ENCODE measurements at places on chromosomes 2 and 18.

GRCh38 chr2:158124896-158125295 is 23.2 kb downstream of the UPP2 start:
- no peak for DNase-seq

GRCh38 chr18:74899554-74899953 is 301.9 kb downstream of the ZNF407 start:
- DNase-seq, result no peak

- peak; percentile 61 for DNase-seq
Measured at GRCh38 chr2:11446733-11447248, 19.2 kb downstream of the E2F6 start.

- no peak for DNase-seq
Measured at GRCh38 chr18:78796693-78797455, 182.7 kb upstream of the SALL3 start.

DNA sequence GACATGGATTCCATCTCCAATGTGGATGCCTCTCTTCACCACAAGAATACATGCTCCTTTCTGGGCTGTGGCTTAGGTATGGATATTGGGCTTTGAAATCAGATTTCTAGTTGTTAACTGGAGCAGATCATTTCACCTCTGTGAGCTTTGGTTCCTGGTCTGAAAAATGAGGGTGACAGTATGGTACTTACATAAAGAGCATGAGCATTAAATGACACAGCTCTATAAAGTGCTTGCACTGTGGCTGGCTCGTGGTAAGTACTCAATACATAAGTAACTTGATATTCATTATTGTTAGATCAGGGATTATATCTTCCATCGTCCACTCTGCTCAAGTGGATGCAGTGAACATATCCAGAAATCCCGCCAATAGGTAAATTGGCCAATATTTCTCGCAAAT is 33.4 kb downstream of the ARHGAP25 start:
- DNase-seq, result no peak

DNA sequence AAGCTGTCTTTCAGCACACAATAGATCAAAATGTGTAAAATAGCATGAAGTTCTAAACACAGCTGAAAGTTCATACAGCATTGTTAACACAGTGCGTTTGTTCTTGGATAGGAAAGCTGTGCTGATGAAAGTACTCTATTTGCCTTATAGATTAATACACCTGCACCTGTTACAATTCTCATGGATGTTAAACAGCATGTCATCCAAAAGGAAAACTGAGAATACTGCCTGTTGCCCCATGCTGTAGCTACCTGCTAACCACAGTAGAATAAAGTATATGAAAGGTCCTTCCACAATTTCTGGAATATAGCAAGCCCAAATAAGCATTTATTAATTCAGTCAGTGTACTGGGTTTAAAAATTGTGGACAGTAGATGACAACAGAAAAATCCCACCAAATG is 166.7 kb upstream of the DTNA start:
- DNase-seq, result no peak

GRCh38 chr18:50880119-50880465 is 1.2 kb downstream of the ME2 start:
- DNase-seq, result no peak

GRCh38 chr2:65974067-65974723 is 460.7 kb upstream of the MEIS1 start:
- DNase-seq, result no peak

DNA sequence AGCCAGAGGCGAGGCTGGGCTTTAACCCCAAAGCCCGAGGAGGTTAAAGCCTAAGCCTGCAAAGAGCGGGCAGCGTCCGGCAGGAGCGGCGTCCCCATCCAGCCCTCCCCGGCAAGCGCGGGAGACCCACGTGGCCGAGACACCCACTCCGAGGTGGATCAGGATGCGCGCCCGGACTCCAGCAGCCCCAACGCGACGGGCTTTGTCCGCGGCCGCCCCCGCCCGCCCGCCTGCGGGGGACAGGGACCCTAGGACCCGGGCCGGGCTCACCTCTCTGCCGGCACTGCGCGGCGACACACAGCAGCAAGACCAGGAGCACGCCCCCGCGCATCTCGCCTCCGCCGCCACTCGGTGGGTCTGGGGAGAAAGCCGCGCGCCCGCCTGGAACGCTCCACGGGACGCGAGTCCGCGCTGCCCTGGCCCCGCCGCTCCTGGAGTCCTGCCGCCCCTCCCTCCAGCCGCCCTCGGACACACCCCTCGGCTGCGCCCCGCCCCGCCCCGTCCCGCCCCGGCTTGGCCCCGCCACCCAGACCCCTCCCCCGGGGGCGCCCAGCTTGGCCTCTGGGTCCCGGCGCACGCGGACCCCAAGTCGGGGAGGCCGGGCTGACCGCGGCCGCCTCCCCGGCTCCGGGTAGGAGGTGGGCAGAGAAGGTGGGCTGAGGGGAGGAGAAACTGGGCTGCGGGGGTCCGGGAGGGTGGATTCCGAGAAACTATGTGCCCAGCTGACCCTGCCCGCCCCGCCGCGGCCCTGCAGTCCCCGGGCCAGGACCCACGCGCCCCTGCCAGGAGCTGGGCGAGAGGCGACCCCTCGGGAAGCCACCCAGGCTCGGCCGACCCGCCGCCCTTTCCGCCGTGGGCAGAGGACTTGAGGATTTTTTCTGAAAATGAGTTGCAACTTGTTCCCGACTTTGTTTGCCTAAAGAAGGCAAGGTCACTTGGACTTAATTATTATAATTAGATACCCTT is at the start of gene LAMA1:
Gene LAMA1, minus strand, starts transcription at position 408 of the 966 bp plus-strand sequence. Its CDS starts 77 bp downstream, at position 331.
- no peak for DNase-seq

- DNase-seq, result no peak
Measured at GRCh38 chr18:28152754-28153153, 24.2 kb downstream of the CDH2 start.

GRCh38 chr2:1744446-1745170 is at the start of gene PXDN:
Gene PXDN (minus strand): TSS chr2:1744515. CDS start chr2:1744455, 60 bp downstream.
- DNase-seq, result no peak

- no peak for DNase-seq
Measured at GRCh38 chr2:126966601-126967000, 67.9 kb downstream of the TEX51 start.

DNA sequence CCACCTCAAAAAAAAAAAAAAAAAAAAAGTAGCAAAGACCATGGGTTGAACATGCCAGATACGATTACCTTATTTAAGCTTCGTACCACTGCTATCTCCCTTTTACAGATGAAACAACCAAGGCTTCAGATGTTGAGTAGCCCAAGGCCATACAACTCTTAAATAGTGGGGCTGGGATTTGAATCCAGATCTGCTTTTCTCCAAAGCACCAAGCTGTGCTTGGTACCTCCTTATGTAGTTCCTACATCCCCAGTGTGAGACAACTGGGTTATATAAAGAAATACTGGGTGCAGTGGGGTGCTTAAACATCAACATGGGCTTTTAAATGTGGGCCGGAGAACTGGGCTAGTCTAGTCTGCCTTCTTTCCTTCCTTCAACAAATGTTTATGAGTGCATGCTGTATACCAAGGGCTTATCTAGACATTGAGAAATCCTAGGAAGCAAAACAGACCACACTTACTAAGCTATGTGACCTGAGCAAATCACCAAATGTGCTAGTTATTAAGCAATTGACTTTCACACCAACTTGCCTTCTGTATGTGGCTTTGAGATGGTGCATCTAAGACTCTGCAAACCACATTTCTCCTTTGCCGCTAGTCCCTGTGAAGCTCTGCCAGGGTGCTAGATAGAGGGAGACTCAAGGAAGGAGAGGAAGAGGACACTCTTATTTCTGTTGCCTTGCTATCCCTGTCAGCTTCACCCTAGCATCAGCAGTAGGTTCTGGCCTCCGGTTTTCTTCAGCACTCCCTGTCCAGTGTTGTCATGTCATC is 206.8 kb upstream of the FBXO11 start:
- DNase-seq, result no peak

DNA sequence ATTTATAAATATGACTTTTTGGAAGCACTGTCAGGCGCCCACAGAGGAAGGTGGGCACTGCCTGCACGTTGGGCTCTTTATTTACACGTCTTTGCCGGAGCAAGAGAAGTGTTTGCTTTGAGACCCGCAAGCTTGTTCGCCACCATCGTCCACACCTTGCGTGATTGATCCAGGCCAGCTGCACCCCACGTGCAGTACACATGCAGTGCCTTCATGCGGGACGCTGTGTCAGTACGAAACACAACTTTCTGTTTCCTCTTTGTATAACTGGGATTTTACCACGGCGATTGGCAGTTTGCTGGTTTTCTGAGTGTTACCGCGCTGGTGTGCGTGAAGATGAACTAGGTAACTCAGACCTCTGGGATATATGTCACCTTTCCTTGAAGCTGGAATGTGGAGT is 571.0 kb upstream of the SALL3 start:
- DNase-seq, result no peak

All from suppressor macrophage (primary cell).